ENCODE measurements at places on chromosomes 1 and 21. TPM values are rescaled to one million over a fixed set of nuclear protein-coding genes. Genes with fewer than 3 reads are reported as not detected.

DR1 gene
- 40.3 TPM for total RNA-seq

DNA sequence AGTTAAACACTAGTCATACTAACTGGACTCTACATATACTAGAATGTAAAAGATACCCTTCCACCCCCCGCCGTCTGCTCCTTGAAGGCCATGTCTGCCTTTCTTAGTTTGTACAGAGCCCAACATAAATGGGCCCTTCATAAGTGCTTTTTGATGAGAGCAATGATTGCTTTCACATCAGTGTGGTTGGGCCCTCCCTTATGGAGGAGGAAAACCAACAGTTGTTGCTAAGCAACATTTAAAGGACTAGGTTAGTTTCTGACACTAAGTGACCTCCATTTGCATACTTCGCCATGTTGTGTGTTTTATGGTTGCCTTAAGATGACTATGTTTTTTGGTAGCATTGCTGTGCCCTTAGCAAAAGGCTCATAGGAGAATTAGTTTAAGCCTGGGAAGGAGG, 182.0 kb upstream of the SGIP1 start:
- no peak for DNase-seq

DNA sequence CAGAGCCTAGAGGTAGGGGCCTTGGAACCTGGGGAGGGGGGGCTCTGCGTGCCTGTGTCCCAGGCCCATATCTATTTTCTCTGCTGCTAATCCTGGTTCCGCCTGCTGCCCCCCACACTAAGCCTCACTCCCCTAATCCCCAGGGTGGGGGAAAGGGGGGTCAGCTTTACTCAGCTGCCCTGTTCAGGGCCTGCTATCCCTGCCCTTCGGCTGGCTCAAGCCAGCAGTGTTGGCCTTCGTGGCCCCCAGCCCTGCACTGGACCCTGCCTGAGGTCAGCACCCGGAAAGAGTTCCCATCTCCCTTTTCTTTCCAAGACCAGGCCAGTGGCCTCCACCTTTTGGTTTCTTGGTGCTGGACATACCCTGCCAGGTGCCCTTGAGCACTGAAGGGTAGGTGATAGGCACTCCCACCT, 8.4 kb downstream of the ZBTB7B start:
- DNase-seq: no peak

- DNase-seq: no peak
Measured at GRCh38 chr1:48552420-48552819, 80.4 kb upstream of the SPATA6 start.

GRCh38 chr1:198272492-198272891, 115.7 kb downstream of the NEK7 start:
- no peak for DNase-seq

All from upper lobe of left lung (tissue), 6 donors.